ENCODE measurements at places on chromosomes 7 and 10. TPM values are rescaled to one million over a fixed set of nuclear protein-coding genes. Genes with fewer than 3 reads are reported as not detected.

GRCh38 chr7:95811846-95812445 is 39.6 kb downstream of the DYNC1I1 start:
- DNase-seq: peak; percentile 31

FGFR2 gene
- total RNA-seq: 6.3 TPM

- no peak for DNase-seq
Observed at GRCh38 chr10:86712317-86712707, 44.0 kb downstream of the LDB3 start.

VENTX gene
- not detected for total RNA-seq

DNA sequence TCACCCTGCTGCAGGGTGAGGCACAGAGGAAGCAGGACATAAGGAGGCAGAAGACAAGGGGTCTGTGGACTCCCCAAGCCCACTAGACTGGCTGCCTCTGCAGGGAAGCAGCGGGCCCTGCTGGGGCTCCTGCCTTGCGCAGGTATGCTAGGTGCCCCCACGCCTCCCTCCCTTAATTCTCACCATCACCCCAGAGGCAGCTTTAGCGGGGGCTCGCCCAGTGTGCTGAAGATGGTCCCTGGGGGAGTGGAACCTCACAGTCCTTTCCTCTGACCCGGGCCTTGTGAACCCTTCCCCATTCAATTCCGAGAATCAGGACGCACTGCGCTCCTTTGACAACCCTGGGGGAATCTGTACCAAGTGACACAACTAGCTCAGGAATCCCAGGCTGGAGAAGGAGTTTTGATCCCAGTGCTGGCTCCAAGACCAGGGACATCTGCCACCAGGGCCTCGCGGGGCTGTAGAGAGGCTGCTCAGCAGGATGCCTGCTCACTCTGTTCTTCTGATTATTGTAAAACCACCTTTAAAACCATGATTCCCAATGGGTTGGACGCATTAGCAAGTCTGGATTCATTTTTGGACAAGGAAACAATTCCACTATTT is 468.4 kb downstream of the TCERG1L start:
- DNase-seq: no peak

MRC1 gene
- not detected for total RNA-seq

DNA sequence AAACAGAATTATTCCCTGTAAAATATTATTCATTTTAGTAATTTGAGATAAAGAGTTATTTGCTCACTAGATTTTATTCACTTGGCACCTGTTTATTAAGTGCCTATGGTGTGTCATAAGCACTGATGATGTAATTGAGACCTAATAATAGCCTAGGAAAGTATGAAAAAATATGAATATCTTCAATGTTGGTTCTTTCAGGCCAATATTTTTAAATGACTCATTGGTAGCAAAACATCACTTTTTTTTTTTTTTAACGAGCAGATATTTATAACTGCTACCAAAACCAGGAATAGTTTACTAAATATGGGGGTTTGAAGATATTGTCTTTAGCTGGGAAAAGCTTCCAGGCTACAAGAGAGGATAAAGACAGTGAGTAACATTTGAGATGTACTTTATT is 228.0 kb downstream of the PRKG1 start:
- no peak for DNase-seq

ZNF438 gene
- 0.30 TPM for total RNA-seq

GRCh38 chr7:87413951-87414793 is 61.3 kb downstream of the ABCB4 start:
- DNase-seq: peak; percentile 66

OPN1SW gene
- total RNA-seq: not detected

NPY4R2 gene
- 0.26 TPM for total RNA-seq

DNA sequence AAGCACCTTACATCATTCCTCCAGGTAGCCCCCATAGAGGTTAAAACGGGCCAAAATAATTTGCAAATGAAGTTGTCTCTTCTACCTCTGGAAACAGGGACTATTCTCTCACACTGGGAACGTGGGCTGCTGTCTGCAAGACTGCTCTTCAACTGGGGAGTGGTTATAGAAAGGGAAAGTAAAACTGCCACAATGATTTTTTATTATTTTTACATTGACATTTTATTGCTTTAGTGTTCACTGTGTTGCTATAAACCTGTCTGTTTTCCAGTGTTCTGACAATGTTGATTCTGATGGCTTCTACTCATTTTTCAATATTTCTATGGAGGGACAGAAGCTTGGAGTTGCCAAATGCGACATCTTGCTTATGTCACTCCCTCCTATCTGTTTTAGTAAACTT is 115.1 kb upstream of the ANTXRL start:
- DNase-seq: no peak

- DNase-seq: no peak
Observed at GRCh38 chr7:3668743-3669142, 367.7 kb downstream of the SDK1 start.
